ENCODE measurements at places on chromosomes 11 and 22.

DNA sequence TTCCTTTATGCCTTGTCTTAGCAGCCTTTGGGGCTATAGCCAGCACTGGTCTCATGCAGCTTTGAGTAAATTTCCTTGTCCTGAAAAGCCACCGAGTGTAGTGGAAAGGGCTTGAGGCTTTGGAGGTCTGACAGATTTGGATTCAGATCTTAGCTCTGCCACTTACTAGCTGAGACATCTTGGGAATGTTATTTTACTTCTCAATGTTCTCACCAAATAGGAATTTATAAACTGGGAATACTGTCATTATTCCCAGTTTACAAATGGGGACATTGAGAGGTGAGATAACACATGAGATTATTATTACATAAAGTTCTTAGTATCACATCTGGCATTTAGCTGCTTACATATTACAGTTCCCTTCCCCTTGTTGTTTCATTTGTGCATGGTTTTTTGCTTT is 95.5 kb downstream of the COMMD9 start:
- no peak for DNase-seq
- H3K4me3 ChIP-seq, result no peak overlapping the region
- H3K27me3 ChIP-seq, result peaks cover 5% of the 10 kb centered on the region
- H3K27ac ChIP-seq, result no peak overlapping the region

- peaks cover 2% of the 10 kb centered on the region for H3K27me3 ChIP-seq
- H3K27ac ChIP-seq, result no peak overlapping the region
- H3K4me3 ChIP-seq, result no peak overlapping the region
These were observed 12.9 kb downstream of the OR51L1 start for GRCh38 chr11:5007561-5007960.

GRCh38 chr11:78975081-78975480 is 400.4 kb upstream of the NARS2 start:
- H3K36me3 ChIP-seq, result no peaks in the 10 kb centered on the region
- no peaks in the 10 kb centered on the region for H3K27me3 ChIP-seq
- H3K27ac ChIP-seq, result no peak overlapping the region
- no peak for DNase-seq
- no peaks in the 10 kb centered on the region for H3K4me1 ChIP-seq

DNA sequence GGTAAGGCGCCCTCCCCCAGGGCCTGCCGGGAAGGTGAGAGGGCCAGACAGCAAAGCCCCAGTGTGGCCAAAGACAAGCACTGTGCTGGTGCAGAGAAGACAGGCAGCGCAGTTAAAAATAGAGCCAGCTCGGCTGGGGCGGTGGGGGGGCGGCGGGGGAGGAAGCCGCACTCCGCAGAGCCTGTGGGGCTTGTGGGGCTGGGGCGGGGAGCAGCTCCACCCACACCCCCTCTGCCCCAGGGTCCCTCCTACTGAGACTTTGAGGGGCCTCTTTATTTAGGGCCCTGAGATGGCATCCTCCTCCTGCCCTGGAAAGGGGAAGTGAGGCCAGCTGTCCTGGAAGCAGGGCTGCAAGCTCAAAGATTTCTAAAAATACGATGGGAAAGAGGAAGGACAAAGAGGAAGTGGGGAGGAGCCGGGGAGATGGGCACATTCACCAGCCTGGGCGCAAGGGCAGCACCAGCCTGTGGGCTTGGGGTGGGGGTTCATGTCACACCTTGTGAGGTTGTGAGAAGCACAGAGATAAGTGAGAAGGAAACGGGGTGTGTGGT is 2.6 kb downstream of the CYTH4 start:
- H3K27me3 ChIP-seq, result no peaks in the 10 kb centered on the region
- H3K36me3 ChIP-seq, result peaks cover 61% of the 10 kb centered on the region
- H3K4me3 ChIP-seq, result peak overlapping the region; percentile 89
- H3K27ac ChIP-seq, result peak overlapping the region; percentile 94

DNA sequence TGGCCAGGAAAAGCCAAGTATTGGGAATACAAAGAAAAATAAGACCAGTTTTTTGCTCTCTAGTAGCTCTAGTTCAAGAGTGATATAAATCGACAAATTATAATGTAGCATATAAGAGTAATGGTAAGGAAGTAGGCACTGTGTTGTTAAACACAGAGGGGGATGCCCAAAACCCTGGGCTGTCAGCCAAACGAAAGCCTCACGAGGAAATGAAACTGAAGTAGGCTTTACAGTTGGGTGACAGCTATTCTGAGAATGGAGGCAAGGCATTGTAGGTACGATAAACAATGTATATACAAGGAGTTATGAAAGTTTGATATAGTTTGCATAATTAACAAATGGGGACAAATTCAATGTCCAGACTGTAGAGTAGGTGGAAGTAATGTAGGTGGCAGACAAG is 176.4 kb downstream of the FAM181B start:
- H3K27me3 ChIP-seq, result no peaks in the 10 kb centered on the region
- H3K4me1 ChIP-seq, result no peaks in the 10 kb centered on the region
- H3K27ac ChIP-seq, result no peak overlapping the region
- no peak for DNase-seq
- no peak overlapping the region for H3K4me3 ChIP-seq

- no peak for DNase-seq
- peaks cover 9% of the 10 kb centered on the region for H3K4me1 ChIP-seq
- H3K27me3 ChIP-seq, result no peaks in the 10 kb centered on the region
- no peak overlapping the region for H3K4me3 ChIP-seq
- peaks cover 24% of the 10 kb centered on the region for H3K36me3 ChIP-seq
- H3K27ac ChIP-seq, result peak overlapping the region; percentile 6
These were observed 7.2 kb downstream of the LTO1 start for GRCh38 chr11:69667619-69668604.

GRCh38 chr11:128412847-128413791 is 174.2 kb downstream of the ETS1 start:
- no peak for DNase-seq
- H3K4me1 ChIP-seq, result peaks cover 32% of the 10 kb centered on the region
- H3K27me3 ChIP-seq, result no peaks in the 10 kb centered on the region
- H3K27ac ChIP-seq, result no peak overlapping the region
- no peak overlapping the region for H3K4me3 ChIP-seq

- no peaks in the 10 kb centered on the region for H3K27me3 ChIP-seq
- no peaks in the 10 kb centered on the region for H3K4me1 ChIP-seq
- H3K36me3 ChIP-seq, result no peaks in the 10 kb centered on the region
- H3K27ac ChIP-seq, result no peak overlapping the region
- DNase-seq, result no peak
These were observed 138.2 kb upstream of the TENM4 start for GRCh38 chr11:79579063-79579462.

Data from activated CD4-positive, alpha-beta T cell treated with anti-CD3 and anti-CD28 coated beads, Interleukin-2, amount 10 ng/mL, durations not matched to agents 7 days and 5 days (primary cell).